ENCODE measurements at places on chromosomes 12 and 14. TPM values are rescaled to one million over a fixed set of nuclear protein-coding genes. Genes with fewer than 3 reads are reported as not detected.

DNA sequence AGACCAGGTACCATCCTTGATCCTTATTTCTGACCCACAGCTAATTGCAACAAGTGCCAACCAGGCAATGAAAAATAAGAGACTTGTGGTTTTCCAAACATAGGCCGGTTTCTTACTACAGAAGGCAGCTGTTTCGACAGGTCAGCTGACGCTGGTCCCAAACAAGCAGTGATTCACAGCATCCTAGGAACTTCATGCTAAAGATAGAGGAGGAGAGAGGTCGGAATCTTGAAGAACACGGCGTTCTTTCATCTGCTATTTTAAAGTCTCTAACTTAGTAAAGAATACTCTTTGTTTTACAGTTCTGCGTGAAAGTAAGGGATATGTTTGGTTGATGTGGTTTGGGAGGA, 28.1 kb upstream of the ADGRD1 start:
- no peak for DNase-seq
- no peaks in the 10 kb centered on the region for H3K36me3 ChIP-seq
- H3K4me1 ChIP-seq = no peaks in the 10 kb centered on the region
- peaks cover 6% of the 10 kb centered on the region for H3K27me3 ChIP-seq
- no peak overlapping the region for H3K27ac ChIP-seq

- no peak overlapping the region for H3K4me3 ChIP-seq
- H3K36me3 ChIP-seq = no peaks in the 10 kb centered on the region
Measured at GRCh38 chr12:10249690-10250455, 37.2 kb downstream of the GABARAPL1 start.

FZD10 gene
- total RNA-seq = not detected

SVOP gene
- not detected for total RNA-seq

PPP1R1A gene
- not detected for total RNA-seq

DNA sequence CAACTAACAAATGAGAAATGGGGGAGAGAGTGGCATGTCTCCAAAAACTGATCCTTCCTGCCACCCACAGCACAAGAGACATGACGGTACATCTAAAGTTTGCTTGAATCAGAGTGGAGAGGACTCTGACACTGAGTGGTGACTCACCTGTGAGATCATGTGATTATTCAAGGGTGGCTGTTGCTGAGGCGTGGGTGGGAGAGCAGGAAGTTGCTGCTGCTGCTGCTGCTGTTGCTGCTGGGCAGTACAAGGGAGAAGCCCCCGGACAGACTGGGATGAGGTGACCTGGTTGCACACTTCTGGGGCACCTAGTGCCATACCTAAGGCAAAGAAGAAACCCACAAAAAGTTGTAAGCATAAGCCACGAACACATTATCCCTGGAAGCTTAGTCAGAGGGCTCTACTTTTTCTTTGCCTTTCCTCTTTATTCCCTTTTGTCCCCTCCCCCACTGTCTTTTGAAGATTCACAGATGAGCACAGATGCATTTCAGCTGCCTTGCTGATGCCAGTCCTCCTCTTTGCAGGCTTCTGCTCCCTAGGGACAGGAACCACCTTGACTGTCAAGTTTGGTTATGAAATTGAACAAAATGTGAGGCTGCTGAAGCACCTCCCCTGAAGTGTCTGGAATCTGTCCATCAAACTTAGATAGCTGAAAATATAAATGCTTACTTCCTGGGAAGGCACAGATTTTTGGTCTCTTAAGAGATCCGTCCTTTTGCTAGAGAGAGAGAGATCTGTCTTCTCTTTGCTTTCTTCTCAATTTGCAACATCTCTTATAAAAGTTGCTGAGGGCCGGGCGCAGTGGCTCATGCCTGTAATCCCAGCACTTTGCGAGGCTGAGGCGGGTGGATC, 29.4 kb upstream of the STAC3 start:
- H3K27ac ChIP-seq = peak overlapping the region; percentile 92
- peaks cover 15% of the 10 kb centered on the region for H3K4me1 ChIP-seq
- peak; percentile 69 for DNase-seq
- H3K36me3 ChIP-seq = peaks cover 35% of the 10 kb centered on the region
- H3K27me3 ChIP-seq = no peaks in the 10 kb centered on the region

SMIM41 gene
- total RNA-seq = not detected

Data from activated T-helper 1 cell treated with anti-CD3 and anti-CD28 coated beads, Interleukin-12 subunit alpha, Interleukin-12 subunit beta, Interleukin-2, Interleukin-4 antibody, amounts not matched to agents 30 ng/mL and 10 ng/mL and 1 ng/mL, durations not matched to agents 14 hours and 24 hours and 36 hours (primary cell).